ENCODE measurements at places on chromosomes 12 and 14. TPM values are rescaled to one million over a fixed set of nuclear protein-coding genes. Genes with fewer than 3 reads are reported as not detected.

DNA sequence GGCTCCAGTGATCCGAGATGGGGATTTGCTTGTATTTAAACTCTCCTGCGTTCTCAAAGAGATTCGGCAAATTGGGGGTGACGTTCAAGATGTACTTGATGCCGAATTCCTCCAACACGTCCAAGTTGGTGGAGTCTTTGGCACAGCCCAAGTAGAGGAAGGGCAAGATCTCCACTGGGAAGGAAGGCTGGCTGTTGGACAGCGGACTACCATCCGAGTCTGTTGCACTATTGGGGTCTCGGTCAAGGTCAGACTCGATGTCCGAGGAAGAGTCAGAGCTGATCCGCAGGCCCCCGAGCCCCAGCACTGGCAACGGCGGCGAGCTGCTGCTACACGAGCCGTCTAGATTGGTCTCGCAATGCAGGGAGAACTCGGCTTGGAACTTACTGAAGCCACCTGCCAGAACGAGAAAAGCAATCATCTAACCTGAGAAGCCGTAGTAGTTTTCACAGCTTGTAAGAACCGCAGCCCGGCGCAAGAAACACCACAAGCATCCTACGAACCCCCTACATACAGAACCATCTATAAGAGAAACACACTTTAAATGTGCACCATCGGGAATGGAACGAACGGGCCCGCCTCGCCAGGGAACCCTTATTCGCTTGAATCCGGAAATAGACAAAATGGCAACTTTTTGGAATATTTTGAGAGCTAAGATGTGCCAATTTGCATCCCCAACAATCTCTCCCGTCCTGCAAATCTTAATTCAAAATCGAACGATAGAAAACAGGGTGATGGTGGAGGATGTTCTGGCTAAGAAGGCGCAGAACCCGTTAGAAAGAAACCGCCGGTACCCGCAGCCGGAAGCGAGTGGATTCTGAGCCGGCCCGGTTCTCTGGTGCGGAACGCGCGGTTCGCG lies 1.4 kb downstream of the DUSP6 start:
- peak; percentile 16 for DNase-seq

The RERG gene
- polyA plus RNA-seq, result 3.4 TPM

DNA sequence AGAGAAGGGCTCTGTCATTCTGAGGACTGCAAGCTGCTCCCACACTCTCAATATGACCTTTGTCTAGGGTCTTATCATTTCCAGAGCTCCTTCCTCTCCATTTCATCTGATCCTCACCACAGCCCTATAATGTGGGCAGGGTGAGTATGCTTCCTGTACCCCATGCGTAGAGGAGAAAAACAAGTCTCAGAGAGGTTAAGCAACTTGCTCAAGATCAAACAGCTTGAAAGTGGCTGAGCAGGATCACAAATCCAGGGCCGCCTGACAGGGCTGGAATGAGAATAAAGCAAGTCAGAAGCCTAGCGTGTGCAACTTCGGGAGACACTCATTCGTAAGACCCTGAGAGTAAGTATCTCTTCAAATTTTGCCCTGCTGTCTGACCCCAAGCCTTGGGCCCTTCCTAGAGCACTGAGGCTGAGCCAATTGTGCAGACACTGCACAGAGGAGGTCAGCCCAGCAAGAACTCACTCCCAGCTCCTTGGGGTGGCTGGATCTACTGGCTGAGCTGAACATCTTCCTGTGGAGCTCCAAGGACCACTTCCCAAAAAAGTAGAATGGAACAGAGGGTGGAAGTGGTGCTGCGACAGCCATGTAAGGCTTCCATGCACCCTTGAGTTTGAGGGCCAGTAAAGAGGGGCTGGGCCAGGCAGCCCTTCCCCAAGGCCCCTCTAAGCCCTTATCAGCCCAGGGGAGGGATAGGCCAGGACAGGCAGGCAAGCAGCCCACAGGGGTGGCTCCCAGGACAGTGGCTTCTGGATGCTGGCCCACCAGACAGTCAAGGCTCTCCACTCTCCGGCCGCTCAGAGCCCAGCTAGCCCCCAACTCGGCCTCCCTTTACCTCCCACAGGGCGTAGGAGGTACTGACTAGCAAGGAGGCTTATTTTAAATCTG lies 10.5 kb downstream of the ZFP36L1 start:
- peak; percentile 4 for DNase-seq

GRCh38 chr14:69170839-69171238 lies 17.9 kb upstream of the DCAF5 start:
- no peak for DNase-seq

The LEMD3 gene
- polyA plus RNA-seq, result 17.7 TPM

The RPGRIP1 gene
- not detected for polyA plus RNA-seq
